ENCODE measurements at places on chromosomes 5 and 9.
A peak's percentile ranks its signal among the peaks of the same experiment; 100 is the strongest.

- DNase-seq: peak; percentile 68
Observed at GRCh38 chr5:180313677-180314505, 22.0 kb upstream of the MAPK9 start.

- DNase-seq: no peak
Observed at GRCh38 chr5:14114615-14115251, 28.4 kb upstream of the TRIO start.

DNA sequence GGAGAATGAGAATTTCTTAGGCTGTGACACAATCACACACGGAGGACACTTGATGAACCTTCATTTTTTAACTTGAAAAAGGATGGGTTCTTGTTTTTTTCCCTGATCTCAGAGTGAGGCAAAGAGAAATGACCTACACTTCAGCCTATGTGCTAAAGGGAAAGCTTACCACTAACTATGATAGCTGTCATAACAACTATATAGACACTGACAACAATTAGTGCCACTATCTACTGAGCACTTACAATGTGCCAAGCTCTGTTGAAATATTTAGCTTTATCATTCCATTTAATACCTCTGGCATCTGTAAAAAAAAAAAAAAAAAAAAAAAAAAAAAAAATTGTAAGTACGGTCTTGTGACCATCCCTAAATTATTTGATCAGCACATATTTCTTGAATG is 135.9 kb upstream of the WWC1 start:
- no peak for DNase-seq

- no peak for DNase-seq
Observed at GRCh38 chr9:109052416-109052815, 39.1 kb upstream of the CTNNAL1 start.

Measured in DMS153 (cell line).